ENCODE measurements at places on chromosomes 6 and 20.

DNA sequence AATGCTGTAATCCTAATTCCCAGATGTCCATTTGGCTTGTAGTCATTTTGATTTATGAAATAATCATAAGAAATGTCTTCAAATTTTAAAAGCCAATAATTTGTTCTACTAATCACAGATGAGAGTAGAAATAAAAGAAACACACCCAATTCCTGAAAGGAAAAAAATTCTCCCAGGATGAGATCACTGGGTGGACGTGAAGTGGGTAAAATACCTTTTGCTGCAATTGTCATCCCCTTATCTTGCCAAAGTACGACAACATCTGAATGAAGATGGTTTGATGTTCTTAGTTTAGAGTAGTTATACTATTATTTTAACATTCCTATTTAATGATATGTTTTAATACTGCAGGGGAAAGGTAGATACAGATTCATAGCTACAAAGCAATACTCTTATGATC lies 33.7 kb downstream of the MTHFD1L start:
- no peak for DNase-seq

GRCh38 chr6:5471637-5472398 lies 210.5 kb downstream of the FARS2 start:
- DNase-seq, result no peak

GRCh38 chr20:719816-720215 lies 44.2 kb upstream of the SCRT2 start:
- DNase-seq, result no peak

DNA sequence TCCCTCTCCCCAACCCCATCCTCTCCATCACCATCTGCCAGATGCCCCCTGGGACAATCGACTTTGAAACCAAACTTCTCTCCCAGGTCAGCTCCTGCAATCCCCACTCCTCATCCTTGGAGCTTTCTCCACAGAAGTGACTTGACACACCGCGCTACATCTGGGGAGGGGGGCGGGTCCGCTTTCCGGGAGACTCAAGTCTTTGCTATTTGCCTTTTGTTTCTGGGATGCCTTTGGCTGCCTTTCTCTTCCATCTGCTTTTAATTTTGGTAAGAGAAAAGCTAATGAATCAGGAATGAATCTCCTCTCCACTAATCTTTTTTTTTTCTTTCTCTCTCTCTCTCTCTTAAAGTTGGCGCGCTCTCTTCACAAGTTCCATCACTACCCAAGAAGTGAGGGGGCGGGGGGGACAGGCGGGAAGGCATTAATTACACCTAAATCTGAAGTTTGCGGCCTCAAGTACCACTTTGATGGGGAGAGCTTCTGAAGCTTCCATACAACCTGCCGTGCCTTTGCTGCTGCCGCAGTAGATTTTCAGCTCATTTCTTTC lies 664 bp upstream of the TPBG start:
- peak; percentile 74 for DNase-seq

DNA sequence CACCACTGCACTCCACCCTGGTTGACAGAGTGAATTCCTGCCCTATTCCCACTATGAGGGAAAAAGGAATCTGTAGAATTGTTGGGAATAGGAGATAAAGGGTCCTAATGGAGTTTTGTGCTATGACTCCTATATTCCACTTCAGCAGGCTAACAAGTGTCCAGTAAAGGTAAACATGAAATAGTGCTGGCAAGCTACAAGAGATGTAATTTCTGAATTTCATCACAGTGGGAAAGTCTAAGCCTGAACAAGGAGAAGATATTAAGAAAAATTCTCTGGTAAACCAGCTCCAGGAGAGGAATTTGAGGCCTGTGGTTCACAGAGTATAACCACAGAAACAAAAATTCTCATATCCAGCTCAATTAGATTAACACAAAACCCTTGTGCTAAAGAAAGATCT lies 10.3 kb upstream of the C6orf58 start:
- DNase-seq, result no peak

GRCh38 chr20:56463428-56463827 lies 5.0 kb upstream of the RTF2 start:
- no peak for DNase-seq

GRCh38 chr20:38590676-38591473 lies 9.9 kb downstream of the ADIG start:
- no peak for DNase-seq

DNA sequence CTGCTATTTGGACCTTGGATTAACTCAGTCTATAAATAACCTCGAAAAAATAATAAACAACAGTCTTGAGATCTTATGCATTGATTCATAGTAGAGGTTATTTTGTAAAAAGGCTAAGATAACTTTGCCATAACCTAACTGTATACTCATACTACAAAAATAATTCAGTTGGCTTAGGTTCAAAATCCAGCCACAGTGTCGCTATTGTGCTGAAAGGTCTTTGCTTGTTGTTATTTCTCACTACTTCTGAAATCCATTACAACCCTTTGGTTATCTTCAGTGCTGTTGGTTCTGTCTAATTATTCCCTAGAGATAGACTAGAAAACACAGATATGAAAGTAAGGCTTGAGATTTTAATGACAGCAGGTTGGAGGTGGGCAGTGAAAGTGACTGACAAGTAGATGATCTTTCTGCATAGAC lies 74.4 kb downstream of the MKKS start:
- DNase-seq, result no peak

- DNase-seq, result no peak
Measured at GRCh38 chr6:52598123-52598823, 21.4 kb upstream of the TRAM2 start.

- DNase-seq, result no peak
Measured at GRCh38 chr6:82750556-82750955, 315.1 kb downstream of the UBE3D start.

GRCh38 chr6:98579079-98579478 lies 255.3 kb upstream of the POU3F2 start:
- no peak for DNase-seq

DNA sequence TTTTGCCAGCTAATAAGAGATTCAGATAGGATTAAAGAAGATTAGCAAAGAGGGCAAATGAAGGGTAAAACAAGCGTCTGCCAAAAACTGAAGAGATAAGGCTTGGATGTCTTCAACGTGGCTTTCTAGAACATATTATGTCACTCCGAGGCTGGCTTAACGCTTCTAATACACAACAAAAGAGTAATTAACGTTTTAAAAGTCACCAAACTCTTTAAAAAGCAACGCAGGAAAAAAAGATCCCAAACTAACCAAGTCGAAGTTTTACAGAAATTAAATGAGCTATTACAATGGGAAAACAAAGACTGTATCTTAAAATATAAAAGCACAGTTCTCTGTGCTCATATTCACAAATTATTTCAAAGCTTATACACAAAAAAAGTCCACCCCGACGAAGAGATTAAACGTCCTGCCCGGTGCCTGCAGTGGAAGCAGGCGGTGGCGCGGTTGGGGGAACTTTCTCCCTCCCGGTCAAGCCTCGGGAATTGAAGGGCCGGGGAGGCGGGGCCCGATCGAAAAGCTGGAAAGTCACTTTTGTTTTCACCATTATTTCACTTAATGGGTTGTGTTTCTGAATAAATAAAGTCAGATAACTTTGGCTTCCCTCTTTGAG lies 1.2 kb downstream of the MAK start:
- DNase-seq, result no peak

GRCh38 chr6:4396044-4396443 lies 260.7 kb upstream of the ECI2 start:
- no peak for DNase-seq

DNA sequence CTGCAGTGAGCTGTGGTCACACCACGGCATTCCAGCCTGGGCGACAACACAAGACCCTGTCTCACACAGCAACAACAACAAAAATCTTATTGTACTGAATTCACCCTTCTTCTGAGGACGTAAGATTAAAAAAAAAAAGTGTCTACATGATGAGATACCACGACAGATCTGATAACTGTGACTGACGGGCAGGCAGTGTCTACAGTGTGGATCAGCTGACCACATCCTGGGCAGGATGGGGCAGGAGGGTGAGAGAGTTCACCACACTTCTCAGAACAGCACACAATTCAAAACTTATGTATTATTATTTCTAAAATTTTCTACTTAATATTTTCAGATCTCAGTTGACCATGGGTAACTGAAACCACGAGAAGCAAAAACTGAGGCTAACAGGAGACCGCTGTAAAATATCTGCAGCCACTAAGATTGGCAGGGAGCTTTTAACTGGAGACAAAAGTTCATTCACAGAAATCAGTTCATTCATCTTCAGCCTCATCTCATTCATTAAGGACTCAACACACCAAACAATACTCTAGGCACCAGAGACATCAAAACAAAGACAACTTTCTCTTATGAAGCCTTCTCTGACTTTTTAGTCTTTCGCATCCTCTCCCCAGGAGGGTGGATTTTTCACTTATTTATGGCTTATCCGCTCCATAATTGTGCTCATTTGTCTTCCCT lies 15.7 kb upstream of the NHSL1 start:
- DNase-seq, result no peak

- no peak for DNase-seq
Measured at GRCh38 chr6:282867-283416, 9.3 kb upstream of the DUSP22 start.

DNA sequence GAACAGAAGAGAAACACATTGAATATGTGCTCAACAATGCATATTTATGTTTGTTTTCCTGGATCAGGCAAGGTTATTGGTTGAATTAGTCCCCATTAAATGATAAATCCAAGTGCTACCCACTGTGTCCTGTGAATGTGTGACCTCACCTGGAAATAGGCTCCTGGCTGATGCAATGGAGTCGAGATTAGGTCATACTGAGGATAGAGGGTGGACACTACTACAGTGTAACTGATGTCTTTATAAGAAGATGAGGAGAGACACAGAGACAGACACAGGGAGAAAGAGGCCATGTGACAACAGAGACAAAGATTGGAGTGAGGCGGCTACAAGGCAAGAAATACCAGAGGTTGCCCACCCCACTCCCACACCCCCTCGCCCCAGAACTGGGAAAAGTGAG lies 559.3 kb downstream of the C6orf118 start:
- no peak for DNase-seq

DNA sequence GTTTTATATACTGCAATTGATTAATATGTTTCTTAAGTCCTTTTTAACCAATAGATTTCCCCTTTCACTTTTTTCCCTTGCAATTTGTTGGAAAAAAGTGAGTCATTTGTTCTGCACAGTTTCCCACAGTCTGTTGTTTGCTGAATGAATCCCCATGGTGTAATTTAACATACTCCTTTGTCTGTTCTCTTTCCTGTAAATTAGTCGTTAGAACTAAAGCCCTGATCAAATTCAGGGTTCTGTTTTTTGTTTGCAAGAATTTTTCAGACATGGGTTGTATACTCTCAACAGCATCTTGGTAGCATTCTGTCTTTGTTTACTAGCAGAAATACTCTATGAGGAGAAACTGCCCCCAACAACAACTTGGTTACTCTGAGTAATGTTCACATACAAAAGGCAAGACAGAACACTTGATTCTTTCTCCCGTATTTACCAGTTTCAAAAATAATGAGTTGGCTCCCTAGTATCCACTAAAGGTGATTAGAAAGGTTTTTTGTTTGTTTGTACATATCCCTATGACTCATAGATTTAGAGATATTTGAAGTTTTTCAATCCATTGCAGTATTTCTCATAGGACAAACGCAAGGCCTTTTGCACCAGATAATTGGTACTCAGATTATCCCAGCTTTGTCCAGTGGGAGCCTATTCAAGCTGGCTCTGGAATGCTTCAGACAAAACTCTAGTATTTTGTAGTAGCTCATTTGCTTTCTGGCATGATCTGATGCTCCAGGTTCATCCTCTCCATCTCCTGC lies 16.5 kb downstream of the BLOC1S5 start:
- peak; percentile 67 for DNase-seq

DNA sequence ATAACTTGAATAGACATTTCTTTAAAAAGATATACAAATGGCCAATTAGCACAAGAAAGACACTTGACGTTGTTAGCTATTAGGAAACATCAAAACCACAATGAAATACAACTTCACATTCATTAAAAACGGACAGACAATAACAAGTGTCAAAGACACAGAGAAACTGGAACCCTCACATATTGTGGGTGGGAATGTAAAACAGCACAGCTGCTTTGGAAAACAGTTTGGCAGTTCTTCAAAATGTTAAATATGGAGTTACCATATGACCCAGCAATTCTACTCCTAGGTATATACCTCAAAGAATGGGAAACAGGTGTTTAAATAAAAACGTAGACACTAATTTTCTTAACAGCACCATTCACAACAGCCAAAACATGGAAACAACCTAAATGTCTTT lies 100.5 kb upstream of the SLC22A23 start:
- DNase-seq, result no peak

DNA sequence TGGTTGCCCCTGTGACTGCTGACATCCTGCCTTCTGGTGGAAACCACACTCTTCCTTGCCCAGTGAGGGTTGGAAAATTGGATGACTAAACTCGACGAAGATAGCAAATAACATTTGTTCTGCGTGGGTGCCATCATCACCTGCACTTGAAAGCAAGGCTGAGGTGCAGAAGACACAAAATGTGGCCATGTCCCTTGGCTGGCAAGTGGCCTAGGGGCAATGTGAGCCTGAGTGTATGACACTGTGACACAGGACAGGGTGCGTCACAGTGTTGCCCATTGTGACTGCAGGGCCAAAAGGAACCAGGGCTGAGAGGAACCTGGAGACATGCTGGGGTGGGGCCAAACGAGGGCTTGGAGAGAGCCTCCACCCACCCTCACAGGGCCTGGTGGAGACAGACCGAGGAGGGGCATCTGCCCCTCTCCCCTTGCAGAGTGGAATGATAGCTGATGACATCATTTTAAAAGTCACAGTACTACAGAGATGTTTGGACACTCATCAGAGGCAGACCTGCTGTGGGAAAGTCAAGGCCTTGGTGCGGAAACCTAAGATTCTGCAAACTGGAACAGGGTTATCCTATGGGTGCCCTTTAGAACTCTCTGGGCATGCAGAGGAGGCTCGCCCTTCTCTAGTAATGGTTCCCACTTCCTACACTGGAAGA lies 12.8 kb upstream of the HLA-F start:
- no peak for DNase-seq

- DNase-seq, result peak; percentile 71
Measured at GRCh38 chr20:49510562-49511122, 28.2 kb upstream of the KCNB1 start.

GRCh38 chr6:113457198-113457597 lies 399.9 kb upstream of the MARCKS start:
- DNase-seq, result peak; percentile 75

DNA sequence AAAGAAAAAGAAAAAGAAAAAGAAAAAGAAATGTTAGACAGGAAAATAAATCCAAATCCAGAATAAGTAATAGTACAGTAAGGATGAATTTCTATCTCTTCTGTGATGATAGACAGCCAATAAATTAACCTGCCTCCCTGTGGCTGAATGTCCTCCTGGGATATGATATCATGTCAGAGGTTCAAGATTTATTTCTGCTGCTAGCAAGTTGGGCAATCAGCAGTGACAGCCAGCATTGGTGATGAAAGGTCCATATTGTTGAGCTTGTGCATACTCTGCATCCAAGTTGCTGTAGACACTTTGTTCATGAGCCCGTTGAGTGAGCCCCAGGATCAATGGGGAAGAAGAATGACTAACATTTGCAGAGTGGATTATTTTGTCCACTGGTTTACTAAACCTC lies 44.9 kb upstream of the CEP85L start:
- DNase-seq, result no peak

GRCh38 chr6:11828262-11828870 lies 49.8 kb upstream of the ADTRP start:
- no peak for DNase-seq

Measured in skeletal muscle cell (primary cell).